ENCODE measurements at places on chromosomes 16 and 17.

DNA sequence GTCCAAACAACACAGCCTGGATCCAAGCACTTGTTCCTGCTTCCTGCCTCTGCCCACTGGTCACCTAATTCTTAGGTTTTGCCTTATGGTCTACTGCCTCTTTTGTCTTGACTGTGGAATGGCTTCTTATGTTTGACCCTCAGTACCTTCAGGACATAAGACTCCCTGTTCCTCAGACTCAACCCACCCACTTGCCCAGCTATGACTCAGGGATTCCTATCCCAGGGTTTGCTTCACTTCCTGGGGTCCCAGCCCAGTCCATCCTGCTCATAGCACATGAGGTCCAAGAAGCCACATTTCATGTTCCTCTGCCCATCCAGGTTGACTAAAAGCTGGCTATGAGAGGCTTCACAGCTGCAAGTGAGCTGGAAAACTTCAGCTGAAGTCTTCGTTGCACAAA is 320.9 kb upstream of the CDH5 start:
- no peak for DNase-seq

- DNase-seq: no peak
These were observed 1.1 kb downstream of the TOX3 start for GRCh38 chr16:52545898-52546266.

- no peak for DNase-seq
These were observed 65.8 kb upstream of the CHMP6 start for GRCh38 chr17:80925688-80926335.

DNA sequence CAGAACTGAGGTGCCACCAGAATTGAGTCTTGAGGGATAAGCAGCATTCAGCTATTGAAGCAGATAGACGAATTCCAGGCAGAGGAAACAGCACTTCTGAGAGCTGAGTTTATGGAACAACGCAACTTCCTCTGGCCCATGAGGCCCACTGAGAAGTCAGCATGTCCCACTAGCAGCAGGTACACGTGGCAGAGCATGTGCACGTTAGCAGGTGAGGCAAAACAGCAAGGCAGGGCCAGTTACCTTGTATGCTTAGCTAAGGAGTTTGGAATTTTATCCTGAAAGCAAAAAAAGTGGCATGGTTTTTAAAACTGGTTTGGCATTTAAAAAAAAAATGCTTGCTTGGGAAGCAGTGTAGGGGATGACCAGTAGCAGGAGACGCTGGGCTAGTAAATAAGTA is 305.6 kb downstream of the CPPED1 start:
- DNase-seq: no peak

- no peak for DNase-seq
These were observed 159.2 kb upstream of the CDH5 start for GRCh38 chr16:66207139-66207882.

DNA sequence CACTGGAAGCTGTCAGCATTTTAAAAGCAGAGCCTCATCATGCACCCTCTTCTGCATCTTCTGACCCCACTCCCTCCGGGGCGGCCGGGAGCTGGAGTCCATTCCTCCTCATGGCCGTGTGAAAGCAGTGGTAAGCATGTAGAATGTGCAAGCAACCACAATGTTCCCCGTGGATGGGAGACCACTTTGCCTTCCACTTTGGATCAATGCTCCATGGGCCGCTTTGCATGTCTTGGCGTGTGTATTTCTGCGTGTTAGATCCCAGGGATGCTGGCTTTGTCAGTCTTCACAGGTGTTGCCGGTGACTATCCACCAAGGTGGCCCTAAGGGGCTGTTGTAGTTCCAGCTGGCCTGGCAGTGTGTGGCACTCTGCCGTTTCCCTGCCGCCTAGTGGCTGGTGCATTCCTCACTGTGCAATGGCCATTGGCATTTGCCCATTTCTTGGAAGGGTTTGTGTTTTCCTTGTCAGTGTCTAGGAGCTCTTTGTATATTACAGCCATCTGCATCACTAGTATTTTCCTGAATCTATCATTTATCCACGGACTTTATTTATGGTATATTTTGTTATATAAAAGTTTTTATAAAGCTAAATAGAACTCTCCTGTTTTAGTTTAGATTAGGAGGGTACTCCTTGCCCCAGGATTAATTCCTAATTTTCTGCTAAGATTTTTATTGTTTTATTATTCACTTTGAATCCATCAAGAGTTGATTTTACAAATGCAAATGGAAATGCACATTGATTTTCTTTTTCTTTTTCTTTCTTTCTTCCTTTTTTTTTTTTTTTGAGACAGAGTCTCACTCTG is 5.8 kb upstream of the ALDH3A1 start:
- DNase-seq: no peak
